Naive thymus-derived CD8-positive, alpha-beta T cell (primary cell): ENCODE measurements at places on chromosomes 12 and 14. TPM values are rescaled to one million over a fixed set of nuclear protein-coding genes. Genes with fewer than 3 reads are reported as not detected.

DNA sequence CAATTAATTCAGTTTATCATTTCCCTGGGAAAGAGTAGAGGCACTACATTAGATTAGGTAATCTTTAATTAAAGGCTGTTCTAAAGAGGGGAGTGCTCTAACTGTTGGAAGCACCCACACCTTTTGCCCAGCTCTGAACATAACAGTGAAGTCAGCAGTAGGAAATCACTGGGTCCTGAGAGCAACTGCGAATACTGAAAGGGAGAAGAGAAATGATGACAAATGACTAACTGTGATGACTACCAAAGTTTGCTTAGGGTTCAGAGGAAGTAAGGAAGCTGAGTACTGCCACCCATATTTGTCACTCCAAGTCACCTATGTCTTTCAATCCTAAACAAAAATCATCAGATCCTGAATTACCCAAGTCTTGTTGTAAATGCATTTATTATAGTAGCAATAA, 140.6 kb downstream of the EPS8 start:
- no peak for DNase-seq

DNA sequence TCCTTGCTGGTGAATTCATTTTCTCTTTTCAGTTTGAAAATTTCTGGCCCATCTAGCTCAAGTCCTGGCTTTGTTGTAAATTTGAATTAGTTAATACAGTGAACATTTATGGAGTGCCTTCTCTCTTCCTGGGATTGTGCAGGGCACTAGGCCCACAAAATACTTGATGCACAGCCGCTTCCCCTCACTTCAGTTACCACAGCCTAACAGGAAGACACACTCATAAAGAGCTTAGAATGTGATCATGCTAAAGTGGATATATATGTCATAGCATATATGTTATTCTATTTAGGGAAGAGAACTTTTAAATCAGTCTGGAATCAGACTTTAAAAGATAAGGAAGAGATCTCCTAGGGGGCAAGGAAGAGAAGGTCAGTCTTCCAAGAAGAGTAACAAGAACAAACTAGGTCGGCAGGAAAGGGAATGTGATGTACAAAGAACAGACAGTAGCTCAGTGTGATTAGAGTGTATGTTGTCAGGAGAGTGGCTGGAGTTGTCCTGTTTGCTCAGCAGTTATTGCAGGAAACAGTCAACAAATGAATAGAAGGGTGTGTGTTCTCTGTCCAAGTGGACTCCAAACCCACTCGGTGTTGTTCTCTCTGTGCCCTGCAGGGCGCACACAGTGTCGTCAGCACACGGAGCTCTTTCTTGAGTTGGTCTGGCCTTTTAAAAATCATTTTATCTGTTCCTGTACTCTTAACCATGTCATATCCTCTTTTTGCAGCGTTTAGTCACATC, 74.4 kb downstream of the DAAM1 start:
- DNase-seq: no peak

GRCh38 chr12:113278633-113279032, 56.3 kb downstream of the SLC8B1 start:
- DNase-seq: no peak

DNA sequence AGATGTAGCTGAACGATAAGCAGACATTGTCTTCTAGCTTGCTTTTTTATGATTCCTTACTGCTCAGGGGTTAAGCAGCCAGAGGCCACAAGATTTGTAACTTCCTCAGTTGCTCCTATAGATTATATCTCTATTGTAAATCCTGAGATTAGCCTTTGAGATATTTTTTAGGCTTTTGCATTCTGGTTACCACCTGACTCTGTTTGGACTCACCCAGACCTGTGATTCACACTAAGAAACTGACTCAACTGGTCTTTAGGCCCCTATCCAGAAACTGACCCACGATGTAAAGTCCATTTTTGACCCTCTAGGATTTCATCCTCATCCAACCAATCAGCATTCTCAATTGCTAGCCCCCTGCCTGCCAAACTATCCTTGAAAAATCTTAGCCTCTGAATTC, 194.4 kb downstream of the RASSF9 start:
- no peak for DNase-seq

DNA sequence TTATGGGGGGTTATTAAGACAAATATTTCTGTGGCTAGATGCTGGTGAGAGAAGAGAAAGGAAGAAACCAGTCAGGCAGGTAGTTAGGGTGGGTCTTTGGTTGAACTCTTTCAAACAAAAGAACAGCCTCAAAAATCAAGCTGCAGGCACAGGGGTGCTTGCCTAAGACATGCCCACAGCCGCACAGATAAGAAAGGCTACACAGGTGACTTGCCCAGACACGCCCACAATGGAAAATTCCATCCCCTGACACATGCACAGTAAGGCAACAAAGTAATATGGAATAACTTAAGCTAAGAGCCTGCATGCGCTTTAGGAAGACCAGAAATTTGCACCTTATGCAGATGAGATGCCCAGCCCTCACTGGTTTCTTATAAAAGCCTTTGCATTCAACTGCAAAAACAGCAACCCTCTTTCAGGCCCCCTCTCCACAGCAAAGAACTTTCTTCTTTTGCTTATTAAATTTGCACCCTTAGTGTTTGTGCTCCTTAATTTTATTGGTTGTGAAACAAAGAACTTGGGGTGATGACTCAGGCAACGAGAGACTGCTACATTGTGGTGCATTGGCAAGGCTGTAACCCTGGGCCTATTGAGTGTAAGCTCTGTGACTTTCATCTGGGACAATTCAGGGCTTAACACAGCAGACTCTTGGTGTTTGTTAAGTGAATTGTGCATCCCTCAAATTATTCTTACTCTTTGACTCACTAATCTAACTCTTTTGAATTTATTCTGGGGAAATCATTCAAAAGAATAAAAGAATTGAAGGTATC, 149.4 kb downstream of the RPAP3 start:
- DNase-seq: no peak

DNA sequence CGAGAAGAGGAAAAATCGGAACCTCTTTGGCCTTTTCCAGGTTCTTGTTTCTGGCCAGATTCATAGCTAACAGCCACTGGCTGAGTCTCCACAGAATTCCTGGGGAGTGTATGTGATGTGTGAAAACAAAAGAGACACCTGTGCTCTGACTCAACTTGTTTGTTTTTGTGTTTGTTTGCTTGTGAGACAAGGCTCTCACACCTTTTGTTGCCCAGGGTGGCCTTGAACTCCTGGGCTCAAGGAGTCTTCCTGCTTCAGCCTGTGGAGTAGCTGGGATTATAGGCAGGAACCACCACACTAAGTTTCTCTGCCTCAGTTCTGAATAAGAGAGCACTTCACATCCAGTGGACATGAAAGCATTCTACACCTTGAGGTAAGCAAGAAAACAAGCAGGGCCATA, 22.7 kb downstream of the MFAP5 start:
- no peak for DNase-seq

KRT77 gene
- not detected for total RNA-seq

KRT5 gene
- not detected for total RNA-seq

PRH2 gene
- not detected for total RNA-seq

PTCSC3 gene
- not detected for total RNA-seq
